ENCODE measurements at places on chromosomes 11 and 22.

- DNase-seq: no peak
These were observed 4.8 kb upstream of the EEF1G start for GRCh38 chr11:62578541-62578940.

GRCh38 chr11:74175920-74176319 lies 4.8 kb downstream of the PPME1 start:
- no peak for DNase-seq

DNA sequence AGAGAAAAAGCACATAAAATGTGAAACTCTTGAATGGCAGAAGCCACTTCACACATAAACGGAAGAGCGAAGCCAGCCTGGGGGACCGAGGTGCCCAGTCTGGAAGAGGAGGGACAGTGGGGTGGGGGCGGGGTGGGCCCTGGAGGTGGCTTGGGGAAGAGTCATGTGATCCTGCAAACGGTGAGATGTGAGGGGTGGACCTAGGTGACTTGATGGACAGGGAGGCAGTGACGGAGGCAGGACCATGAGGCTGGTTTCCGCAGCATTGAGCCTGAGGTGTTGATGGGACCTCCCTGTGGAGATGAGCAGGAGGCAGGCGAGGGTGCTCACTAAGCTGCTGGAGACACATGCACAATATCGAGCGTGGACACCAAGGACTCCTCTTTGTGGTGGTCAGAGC lies 16.8 kb downstream of the ZDHHC24 start:
- DNase-seq: no peak

DNA sequence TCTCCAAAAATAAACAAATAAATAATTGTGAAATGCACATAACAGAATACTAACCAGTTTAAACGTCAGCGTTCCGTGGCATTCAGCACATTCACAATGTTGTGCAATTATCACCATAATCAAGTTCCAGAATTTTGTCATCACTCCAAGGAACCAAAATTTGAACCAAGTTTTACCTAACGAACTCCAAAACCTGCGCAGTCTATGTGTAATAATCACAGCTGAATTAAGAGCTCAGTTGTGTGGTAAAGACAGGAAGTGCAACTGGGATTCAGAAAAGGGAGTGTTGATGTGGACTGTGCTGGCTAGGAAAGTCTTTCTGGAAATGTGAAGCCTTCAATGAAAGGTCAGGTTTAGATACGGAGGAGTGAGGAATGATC lies 5.4 kb upstream of the MCAM start:
- DNase-seq: no peak

DNA sequence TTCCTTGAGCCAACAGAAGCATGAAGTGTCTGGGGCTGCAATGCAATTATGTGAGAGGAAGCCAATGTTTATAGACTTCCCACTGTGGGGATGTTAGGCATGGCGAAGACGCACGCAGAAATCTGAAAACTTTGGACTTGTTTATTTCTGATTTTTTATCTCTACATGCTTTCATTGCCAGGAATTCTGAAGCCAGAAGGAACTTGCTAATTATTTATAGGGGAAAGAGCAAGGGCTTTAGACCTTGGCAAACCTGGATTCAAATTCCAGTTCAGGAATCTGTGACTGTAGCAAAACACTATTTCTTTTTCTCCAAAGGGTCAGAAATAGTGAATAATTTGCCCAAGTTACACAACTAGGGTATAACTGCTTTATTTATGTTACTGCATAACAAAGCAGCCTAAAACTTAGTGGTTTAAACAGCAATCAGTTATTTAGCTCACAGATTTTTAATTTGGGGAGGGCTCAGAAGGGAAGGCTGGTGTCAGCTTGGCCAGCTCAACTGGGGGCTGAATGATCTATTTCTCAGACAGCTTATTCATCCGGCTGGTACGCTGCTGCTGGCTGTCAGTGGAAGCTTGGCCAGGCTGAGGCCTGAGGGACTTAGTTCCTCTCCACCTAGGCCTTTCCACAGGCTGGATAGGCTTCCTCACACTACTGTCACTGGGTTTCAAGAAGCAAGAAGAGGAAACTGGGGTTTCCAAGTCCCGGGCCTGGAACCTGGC lies 1.9 kb upstream of the OR6Q1 start:
- DNase-seq: no peak

DNA sequence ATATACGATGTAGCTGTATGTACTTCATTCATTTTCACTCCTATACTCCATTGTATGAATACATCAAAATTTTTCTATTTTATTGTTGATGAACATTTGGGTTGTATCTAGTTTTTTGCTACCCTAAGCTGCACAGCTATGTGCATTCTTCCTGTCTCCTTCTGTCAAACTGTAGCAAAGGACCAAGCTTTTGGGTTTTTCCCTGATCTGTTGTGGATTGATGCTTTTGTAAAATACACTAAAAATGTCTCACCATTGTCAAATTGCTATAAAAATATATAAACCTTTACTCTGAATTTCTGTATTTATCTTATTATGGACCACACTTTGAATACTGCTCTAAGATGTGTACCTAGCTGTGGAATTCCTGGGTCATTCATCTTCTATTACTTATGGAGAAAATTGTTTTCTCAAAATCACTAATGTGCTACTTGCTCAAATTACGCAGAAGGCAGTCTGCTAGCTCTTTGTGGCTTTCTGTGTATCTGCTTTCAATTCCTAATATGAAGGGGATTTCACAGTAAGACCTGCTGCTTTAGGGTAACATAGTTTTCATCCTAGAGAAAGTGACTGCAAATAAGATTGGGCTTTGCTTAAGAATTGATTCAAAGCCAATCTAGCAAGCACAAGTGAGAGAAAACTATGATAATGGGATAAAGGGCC lies 123.4 kb downstream of the CYP2R1 start:
- DNase-seq: no peak
